ENCODE measurements at places on chromosomes 16 and 17.

GRCh38 chr16:58882292-58882691 lies 148.2 kb upstream of the GOT2 start:
- peak; percentile 25 for DNase-seq

DNA sequence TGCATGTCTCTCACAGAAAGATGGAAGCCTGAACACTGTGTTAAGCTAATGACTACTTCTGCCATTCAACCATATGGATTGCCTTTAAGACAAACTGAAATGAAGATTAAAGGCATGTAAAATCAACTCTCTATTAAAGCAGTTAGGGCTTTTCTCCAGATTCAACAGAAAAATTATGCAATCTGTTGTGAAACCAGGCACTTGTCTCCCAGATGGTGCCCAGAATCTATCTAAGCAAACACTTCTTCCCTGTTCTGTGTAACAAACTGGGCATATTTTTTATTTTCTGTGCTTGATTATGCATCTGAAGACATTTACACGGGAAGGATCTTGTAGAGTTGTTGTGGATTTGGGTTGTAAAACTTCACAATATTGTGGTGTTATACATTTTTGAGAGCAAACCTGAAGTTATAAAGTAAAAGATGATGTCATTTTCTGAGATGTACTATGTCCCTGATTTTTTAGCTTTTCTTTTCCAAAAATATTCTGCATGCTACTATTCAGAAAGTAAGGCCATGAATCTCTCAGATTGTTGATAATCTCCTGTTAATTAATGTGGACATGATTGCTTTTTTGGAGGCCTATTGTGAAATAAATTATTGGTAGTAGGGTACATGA lies 1550.3 kb downstream of the CDH8 start:
- DNase-seq = no peak

GRCh38 chr17:5011928-5012327 lies 14.2 kb downstream of the KIF1C start:
- no peak for DNase-seq

DNA sequence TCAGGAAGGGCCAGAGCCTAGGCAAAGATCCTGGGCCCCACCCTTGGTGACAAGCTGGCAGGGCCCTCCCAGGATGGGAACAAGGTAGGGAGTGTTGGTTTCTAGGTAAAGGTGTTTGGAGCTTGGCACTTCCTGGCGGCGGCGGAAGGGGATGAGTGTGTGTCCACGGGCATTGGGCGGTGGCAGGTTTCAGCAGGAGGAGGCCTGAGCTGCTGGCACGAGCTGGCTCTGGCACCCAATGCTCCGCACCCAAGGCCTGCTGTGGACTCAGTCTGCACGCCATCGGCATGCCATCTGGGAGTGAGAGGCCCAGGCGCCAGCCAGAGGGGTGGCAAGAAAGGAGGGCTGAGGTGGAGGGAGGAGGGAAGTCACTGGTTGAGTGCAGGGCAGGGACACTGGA lies 46.9 kb upstream of the TAC4 start:
- DNase-seq = no peak

- DNase-seq = no peak
Observed at GRCh38 chr16:10240854-10241613, 58.8 kb upstream of the GRIN2A start.

GRCh38 chr16:67396159-67397035 lies 3.1 kb upstream of the TPPP3 start:
- DNase-seq = no peak

- no peak for DNase-seq
Observed at GRCh38 chr16:77574867-77575624, 140.2 kb upstream of the ADAMTS18 start.

GRCh38 chr16:1122398-1122765 lies 26.3 kb upstream of the C1QTNF8 start:
- no peak for DNase-seq

- no peak for DNase-seq
Observed at GRCh38 chr17:82805823-82806222, 34.0 kb downstream of the ZNF750 start.

DNA sequence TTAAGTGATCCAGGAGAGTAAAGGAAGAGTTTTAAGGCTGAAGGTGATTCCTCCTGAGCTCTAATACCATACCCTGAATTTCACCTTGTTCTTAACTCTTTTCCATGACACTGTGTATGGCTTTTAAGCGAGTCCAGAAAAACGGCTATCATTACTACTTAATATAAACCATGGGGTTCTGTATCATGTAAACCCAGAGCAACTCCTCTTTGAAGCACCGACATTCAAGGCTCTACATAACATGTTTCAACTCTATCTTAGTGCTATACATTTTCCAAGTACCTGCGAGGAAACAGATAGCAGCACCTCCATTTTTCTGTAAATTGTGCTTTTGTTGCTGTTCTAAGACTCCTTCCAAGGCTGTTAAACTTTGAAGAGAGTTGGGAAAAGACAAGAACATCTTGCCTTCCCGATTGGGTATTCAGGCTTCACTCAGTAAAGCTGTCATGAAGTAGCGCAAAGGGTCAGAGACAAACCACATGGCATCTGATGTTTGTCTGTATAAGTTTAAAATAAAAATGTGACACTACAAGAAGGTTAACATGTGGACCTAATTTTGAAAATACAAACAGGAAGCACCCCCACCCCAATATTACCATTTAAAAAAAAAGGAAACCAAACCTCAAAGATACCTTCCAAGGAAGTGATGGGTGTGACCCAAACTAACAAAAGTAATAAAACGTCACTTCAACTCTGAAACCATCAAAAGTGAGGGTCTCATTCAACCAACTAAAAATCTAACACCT lies 3.9 kb downstream of the STAT5B start:
- no peak for DNase-seq

GRCh38 chr17:15257258-15257788 lies 7.8 kb downstream of the PMP22 start:
- DNase-seq = peak; percentile 13

- peak; percentile 63 for DNase-seq
Observed at GRCh38 chr16:3152277-3152990, 17.6 kb downstream of the ZNF213 start.

- DNase-seq = peak; percentile 81
Observed at GRCh38 chr17:79803997-79804855, 7.3 kb upstream of the CBX8 start.

DNA sequence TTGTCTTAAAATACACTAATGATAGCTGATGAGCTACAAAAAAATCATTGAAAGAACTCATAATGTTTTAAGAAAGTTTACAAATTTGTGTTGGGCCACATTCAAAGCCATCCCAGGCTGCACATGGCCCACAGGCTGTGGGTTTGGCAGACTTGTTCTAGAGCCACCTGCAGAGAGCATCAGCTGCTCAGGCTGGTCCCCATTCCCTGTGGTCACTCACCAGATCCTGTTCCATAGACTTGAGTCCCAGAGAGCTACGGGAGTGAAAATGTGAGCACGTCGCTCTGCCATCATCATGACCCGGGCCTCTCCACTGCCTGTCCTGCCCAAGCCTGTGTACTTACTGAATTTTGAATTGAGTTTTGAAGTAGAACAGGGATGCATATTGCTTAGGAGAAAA lies 6.9 kb downstream of the SLC26A11 start:
- no peak for DNase-seq

- DNase-seq = peak; percentile 47
Observed at GRCh38 chr17:32142857-32143526, 690 bp downstream of the RHOT1 start.

- no peak for DNase-seq
Observed at GRCh38 chr16:17374668-17375255, 96.0 kb downstream of the XYLT1 start.

DNA sequence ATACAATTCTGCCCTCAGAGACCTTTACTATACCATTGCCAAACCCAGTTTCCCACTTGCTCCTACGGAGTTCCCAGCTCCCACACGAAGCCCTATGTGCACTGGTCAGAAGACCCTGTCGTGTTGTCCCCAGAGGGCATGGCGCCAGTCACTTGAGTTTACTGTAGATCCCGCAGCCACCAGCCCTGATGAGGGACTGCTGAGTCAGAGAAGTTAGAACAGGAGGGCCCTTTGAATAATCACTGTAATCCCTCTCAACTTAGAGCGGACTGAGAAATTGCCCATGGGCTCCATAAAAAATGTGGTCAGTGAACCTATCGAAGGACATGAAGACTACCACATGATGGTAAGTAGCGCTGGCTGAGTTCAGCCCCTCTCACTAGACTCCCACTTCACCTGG lies 9.2 kb downstream of the UBFD1 start:
- no peak for DNase-seq

GRCh38 chr17:27207073-27207513 lies 86.8 kb upstream of the WSB1 start:
- no peak for DNase-seq

GRCh38 chr16:55479430-55480140 lies 587 bp downstream of the MMP2 start:
- no peak for DNase-seq

DNA sequence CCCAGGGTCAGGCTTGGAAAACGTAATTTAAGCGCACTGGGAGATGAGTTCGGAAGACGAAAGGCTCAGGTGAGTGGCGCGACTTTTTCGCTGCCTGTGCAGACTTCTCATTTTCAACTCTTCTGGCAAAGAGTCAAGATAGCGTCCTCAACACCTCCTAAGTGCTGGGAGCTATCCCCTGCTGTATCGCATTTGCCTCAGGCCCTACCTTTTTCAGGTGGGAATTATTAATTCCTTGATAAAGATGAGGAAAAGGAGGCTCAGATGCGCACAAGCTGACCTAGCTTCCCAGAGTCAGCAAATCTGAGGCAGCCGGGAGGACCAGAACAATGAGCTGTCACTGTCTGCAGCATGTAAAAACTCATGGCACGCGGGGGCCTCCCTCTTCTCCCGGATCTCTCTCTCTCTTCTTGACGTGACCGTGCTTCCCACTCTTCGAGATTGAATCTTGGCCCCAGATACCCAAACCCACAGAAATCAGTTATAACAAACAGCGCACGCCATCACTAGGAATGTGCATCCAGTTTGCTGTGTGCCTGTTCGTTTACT lies 512 bp upstream of the ADAMTS18 start:
- DNase-seq = no peak

DNA sequence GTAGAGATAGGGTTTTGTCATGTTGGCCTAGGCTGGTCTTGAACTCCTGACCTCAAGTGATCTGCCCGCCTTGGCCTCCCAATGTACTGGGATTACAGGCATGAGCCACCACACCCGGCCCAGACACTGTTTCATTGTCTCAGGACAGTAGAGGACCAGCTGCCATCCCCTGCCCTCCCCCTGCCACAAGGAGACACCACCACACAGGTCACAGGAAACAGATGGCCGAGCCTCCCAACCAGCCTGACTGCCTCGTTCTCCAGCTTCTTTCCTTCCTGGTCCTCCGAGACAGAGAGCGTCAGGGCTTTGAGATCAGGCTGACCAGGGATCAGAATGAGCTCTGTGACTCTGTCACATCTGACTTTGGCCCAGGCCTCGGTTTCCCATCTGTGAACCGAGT lies 20.8 kb upstream of the RNPS1 start:
- no peak for DNase-seq

DNA sequence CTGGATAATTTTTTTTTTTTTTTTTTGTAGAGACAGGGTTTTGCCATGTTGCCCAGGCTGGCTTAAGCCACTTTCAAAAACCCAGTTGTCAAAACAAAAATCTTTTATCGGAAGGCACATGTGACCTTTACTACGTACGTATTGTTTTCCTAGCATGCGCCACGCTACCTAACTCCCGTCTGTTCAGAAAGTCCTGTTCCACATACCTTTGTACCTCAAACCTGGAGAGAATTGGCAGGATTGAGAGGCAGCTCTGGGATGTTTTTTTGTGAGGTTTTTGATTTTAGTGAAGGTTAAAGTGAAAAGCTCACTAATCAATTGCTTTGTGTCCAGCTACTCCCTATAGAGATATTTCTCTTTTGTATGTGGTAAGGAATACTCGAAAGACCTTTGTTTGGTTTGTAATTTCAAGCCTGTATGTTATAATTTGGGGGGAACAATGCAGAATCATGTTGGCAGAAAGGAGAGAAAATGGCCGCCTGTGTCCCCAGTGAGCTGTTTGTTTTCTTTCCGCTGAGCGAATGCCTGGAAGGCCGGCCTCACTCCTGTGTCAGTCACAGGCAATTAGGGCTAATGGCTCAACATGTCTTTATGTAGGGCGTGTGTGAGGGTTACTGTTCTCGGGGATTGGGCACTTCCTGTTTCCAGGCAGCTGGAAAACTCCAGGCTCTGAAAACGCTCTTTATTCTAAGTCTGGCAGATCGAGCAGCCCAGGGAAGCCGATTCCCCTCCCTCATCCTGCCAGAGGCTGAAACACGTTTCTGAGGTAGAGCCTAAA lies 60.8 kb upstream of the CLEC18A start:
- DNase-seq = no peak

- no peak for DNase-seq
Observed at GRCh38 chr16:47881574-47881973, 274.2 kb downstream of the ABCC12 start.

DNA sequence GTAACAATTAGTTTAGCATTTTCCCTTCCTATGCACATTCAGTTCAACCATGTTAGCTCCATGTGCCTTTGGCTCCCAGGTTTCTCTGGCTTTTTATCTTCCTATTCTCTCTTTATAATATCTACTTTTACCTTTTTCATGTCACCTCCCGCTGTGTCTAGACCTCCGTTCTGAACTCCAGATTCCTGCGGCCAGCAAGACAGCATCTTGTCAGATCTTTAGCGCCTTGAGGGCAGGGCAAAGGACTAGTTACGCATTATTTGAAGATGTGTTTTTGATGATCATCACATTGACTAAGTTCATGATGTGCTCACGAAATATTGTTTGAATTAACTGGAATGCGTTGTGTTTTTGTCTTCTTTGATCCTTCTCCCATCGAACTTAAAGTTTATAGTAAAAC lies 1126.8 kb downstream of the CDH11 start:
- no peak for DNase-seq

DNA sequence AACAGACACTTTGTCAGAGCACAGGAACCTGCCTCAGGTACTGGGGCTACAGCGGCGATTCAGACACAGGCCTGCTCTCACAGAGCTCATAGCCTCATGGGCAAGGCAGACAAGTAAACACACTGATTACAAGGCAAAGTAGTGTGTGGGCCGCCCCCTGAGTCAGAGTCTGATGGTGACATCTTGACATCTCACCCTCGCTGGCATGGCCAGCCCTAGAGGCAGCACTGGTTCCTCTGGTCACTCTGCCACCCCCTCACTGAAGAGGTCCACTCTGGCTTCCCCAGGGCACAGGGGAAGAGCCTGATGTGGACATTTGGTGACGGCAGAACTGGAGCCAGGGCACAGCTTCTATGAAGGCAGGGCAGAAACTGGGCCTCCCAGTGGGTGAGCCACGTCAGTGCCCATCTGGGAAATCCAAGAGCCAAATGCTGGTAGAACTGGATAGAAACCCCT lies 32.9 kb upstream of the TOB1 start:
- DNase-seq = no peak

- DNase-seq = no peak
Observed at GRCh38 chr17:51362811-51363585, 102.7 kb downstream of the UTP18 start.

- no peak for DNase-seq
Observed at GRCh38 chr17:40901981-40902474, 17.0 kb upstream of the KRT20 start.

GRCh38 chr16:85945424-85945751 lies 46.4 kb downstream of the IRF8 start:
- DNase-seq = peak; percentile 61

- no peak for DNase-seq
Observed at GRCh38 chr16:74868501-74868900, 93.9 kb upstream of the FA2H start.

- DNase-seq = no peak
Observed at GRCh38 chr17:37713624-37714023, 31.2 kb downstream of the HNF1B start.
